Activated CD8-positive, alpha-beta memory T cell treated with anti-CD3 and anti-CD28 coated beads for 24 hours (primary cell): ENCODE measurements at places on chromosomes 3 and 15.

DNA sequence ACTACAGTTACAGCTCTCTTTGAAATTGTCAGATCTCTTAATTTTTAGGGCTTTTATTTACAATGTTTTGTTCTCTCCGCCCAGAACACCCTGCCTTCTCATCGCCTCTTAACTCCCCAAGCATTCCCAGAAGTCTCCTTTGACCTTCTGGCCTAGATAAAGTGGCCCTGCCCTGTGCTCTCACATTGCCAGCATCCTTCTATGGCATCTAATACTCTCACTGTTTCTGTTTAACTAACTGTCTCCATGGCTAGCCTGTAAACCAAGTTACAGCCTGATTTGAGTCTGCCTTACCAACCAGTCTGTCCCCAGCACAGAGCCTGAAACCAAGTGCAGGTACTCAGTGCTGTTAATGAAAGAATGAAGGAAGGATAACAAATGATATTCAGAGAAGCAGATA lies 19.9 kb downstream of the COL8A1 start:
- DNase-seq, result no peak

DNA sequence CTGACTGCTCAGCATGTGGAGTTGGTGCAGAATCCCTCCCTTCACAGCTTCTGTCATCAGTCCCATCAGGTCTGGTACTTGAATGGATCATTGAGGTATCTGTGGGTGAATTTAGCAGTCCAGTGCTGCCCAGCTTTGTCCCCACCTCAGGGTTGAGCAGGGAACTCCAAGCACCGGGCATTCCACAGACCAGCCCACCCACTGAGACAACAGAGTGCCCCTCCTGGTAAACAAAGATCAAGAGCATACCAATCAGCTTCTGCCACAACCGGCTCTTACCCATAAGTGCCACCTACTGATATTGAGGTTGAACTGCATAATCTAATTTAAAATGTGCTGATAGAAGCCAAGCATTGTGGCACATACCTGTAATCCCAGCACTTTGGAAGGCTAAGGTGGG lies 57.1 kb upstream of the FXR1 start:
- DNase-seq, result no peak

- no peak for DNase-seq
These were observed 58.8 kb downstream of the ARHGAP31 start for GRCh38 chr3:119352863-119353527.

- no peak for DNase-seq
These were observed 7.2 kb upstream of the IVD start for GRCh38 chr15:40398413-40398873.

GRCh38 chr3:196513697-196514349 lies 1.3 kb downstream of the SMCO1 start:
- no peak for DNase-seq

DNA sequence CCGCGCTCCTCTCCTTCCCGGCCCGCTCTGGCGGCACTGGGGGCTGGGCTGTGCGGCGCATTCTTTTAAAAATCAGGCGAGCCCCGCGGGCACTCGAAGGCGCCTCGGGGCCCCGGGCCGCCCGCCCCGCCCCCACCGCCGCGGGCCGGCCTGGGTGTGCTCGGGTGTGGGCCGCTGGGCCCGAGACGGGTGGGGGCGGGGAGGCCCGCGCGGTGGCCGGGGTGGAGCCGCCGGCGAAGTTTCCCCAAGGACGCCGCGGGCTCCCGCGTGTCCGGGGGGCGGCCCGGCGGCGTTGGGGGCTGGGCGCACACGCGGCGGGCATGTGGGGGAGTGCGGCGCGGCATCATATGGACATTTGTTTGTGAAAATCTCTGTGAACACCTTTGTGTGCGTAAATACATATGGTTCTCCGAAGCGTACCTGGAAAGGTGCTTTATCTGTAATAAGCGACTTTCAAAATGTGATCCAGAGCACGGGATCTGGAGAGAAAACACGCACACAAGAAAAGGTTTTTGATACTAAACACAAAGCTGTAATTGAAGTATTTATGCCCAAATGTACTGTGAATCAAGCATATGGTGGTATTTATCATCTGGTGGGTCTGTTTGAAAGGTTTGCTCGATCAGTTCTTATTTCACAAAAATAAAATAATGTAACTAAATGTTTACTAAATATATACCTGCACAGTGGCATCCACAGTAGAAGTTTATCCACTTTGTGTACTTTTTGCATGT lies 612 bp upstream of the TBL1XR1 start:
- no peak for DNase-seq

- DNase-seq, result no peak
These were observed 35.4 kb downstream of the CD200R1L start for GRCh38 chr3:112811131-112811884.

DNA sequence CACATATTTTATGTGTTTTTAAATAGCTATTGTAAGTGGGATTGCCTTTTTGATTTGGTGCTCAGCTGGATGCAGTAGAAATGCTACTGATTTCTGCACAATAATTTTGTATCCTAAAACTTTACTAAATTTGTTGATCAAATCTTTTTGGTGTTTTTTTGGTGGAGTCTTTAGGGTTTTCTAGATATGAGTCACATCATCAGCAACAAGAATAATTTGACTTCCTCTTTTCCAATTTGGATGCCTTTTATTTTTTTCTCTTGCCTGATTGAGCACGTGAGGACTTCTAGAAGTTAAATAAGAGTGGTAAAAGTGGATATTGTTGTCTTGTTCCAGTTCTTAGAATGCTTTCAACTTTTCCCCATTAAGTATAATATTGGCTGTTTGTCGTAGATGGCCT lies 51.3 kb downstream of the TLNRD1 start:
- DNase-seq, result no peak

GRCh38 chr3:185639632-185640206 lies 53.6 kb downstream of the SENP2 start:
- DNase-seq, result no peak

DNA sequence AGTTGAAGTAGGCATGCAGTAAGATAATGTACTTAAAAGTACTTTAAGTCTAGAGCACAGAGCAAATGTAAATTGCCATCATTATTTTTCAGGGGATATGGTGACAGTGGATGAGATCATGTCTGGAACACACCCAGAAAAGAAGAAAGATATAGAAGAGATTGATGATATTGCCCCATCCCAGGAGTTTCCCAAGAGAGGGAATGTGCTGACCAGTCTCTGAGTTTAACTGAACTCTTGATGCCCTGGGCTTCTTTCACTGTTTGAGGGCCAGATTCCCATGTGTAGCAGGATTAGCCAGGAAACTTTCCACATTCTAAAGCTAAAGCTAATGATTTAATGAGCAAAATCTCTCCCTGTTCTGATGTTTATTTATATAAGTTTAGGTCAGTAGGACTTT lies 366.8 kb upstream of the UMPS start:
- no peak for DNase-seq

GRCh38 chr3:122572940-122573412 lies 4.5 kb upstream of the PARP15 start:
- no peak for DNase-seq

DNA sequence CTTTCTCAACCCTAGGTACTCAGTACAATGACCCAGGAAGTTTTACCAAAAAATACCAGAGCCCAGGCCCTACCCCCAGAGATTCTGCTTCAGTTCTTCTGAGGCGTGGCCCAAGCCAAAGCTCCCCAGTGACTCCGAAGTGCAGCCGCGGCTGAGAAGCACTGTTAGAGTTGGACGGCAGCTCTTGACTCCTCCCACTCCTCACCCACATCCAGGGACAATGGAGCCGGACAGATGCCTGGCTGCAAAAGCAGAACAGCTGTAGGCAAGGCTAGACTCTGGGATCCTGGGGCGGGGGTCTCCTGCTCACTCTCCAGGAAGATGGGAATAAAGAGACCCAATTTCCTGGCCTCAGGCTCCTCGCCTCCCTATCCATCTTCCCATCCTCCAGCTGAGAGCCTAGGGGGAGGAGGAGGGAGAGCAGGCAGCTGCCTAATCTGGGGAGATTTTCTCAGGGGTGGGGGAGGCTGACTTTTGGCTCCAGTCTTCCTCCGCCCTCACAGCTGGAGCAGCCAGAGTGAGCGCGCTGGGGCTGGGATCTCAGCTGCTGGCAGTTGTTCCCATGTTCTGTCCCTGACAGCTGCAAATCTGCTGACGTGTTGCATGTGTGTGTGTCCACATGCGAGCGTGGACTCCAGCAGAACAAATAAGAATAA lies 223.8 kb downstream of the OPA1 start:
- peak; percentile 38 for DNase-seq

GRCh38 chr15:90814191-90814821 lies 54.1 kb upstream of the FURIN start:
- DNase-seq, result peak; percentile 57

DNA sequence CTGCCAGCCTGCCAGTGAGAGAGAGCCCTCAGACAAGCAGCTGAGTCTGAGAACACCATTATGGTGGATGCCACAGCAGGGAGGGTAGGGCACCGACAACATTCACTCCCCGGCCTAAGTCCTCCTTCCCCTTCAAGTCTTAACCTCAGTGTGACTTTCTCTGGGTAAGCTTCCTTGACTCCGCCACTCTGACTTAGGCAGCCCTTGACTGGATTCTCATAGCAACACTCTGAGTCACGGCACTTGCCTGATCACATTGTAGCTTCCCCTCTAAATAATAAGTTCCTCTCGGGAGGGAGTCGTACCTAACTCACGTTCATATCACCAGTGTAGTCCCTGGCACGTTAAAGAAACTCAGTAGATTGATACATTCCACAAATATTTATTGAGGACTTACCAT lies 180.5 kb downstream of the FOXB1 start:
- DNase-seq, result no peak

GRCh38 chr3:34419801-34420200 lies 621.4 kb downstream of the PDCD6IP start:
- DNase-seq, result no peak

DNA sequence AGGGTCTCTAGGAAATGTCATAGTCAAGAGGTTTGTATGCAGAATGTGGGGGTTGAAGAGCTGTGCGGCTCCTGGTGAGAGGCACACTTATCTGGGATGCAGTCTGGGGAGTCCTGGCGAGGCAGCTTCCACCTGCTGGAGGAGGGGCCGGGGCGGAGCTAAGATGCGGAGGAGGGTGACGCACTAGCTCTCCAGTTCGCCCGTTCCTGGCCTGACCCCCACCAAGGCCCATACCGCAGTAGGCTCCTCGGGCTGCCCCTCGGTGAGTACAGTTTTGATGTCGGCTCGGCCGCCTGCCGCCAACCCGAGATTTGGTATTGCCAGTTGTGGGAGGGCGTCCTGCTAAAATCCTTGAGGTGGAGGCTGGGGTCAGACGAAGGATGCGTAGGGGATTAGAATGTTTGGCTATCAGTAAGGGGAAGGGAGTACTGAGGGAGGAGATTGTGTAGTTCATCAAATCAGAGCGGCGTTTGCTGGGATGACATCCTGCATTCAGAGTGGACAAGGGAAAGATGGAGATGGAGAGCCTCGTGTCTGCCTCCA lies at the start of gene SCG5:
TSS of gene SCG5 (plus strand) at position 194 of the 543 bp plus-strand sequence. CDS start 1,883 bp downstream, outside the sequence.
- DNase-seq, result no peak

- no peak for DNase-seq
These were observed 834.6 kb upstream of the CFAP20DC start for GRCh38 chr3:59884409-59884808.

DNA sequence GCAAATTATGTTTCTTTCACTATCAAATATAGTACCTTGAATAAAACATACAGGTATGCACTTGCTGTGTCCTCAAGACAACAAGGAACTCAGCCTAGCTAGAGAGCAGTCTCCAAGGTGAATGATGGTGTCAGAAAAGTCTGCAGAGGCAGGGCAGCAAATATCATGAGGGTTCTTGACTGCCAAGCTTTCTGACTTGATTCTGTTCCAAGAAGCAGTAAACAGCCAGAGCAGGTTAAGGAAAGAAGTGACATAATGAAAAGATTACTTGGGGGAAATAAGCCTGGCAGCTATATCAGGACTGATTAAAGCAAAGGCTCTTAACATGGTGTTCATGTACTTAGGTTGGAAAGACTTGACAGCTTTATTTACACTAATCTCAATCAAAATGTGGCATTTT lies 192.2 kb upstream of the GADL1 start:
- DNase-seq, result no peak

GRCh38 chr15:66115568-66116206 lies 137.9 kb downstream of the MEGF11 start:
- no peak for DNase-seq

- no peak for DNase-seq
These were observed 24.4 kb downstream of the SEC61A1 start for GRCh38 chr3:128076483-128077201.

DNA sequence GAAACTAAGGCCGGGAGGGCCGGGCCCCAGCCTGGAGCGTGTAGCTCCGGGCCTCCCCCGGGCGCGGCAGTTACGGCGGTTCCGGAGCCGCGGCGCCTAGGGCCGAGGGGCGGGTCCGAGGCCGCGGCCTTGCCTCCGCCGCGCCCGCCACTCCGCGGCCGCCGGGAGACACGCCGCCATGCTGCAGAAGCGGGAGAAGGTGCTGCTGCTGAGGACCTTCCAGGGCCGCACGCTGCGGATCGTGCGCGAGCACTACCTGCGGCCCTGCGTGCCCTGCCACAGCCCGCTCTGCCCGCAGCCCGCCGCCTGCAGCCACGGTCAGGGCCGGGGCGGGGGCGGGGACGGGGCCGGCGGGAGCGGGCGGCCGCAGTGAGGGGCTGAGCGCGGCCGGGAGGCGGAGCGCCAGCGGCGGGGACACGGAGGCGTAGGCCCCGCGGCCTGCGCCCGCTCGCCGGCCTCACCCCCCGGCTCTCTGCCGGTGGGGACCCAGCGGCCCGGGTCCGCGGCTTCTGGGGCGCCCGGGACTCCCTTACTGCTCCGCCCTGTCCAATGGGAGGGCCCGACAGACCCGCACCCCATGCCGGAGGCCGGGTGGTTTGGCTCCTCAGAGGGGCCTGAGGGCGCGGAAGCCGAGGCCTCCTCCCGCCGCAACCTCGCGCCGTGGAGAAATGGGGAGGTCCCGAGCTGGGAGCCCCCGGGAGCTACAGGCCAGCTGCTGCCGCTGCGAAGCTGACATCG lies at the start of gene DIS3L:
TSS of gene DIS3L (plus strand) at position 150 of the 738 bp plus-strand sequence. CDS start at position 179, 29 bp downstream.
- peak; percentile 90 for DNase-seq

- no peak for DNase-seq
These were observed 14.4 kb downstream of the DAG1 start for GRCh38 chr3:49484471-49484870.

DNA sequence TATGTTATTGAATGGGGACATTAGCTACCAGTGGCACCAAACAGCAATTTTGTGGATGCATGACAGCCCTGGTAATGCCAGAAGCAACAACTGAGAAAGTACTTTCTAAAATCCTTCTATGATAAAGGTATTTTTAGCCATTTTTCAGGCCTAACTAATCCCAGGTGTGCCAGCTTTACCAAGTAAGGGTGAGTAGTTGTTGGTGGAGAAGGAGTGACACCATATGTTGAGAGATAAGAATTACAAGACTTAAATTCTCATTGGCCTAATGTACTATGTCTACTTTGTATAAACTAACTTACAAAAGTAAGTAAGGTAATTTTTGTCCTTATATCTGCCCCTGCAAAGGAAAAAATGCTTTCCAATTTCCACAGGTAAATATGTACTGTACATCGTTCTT lies 4.1 kb upstream of the COX17 start:
- no peak for DNase-seq

GRCh38 chr15:63610209-63610841 lies 13.1 kb downstream of the FBXL22 start:
- DNase-seq, result peak; percentile 84

- DNase-seq, result no peak
These were observed 47.7 kb upstream of the HERC1 start for GRCh38 chr15:63881431-63881830.
